ENCODE measurements at places on chromosomes 2 and 18.

DNA sequence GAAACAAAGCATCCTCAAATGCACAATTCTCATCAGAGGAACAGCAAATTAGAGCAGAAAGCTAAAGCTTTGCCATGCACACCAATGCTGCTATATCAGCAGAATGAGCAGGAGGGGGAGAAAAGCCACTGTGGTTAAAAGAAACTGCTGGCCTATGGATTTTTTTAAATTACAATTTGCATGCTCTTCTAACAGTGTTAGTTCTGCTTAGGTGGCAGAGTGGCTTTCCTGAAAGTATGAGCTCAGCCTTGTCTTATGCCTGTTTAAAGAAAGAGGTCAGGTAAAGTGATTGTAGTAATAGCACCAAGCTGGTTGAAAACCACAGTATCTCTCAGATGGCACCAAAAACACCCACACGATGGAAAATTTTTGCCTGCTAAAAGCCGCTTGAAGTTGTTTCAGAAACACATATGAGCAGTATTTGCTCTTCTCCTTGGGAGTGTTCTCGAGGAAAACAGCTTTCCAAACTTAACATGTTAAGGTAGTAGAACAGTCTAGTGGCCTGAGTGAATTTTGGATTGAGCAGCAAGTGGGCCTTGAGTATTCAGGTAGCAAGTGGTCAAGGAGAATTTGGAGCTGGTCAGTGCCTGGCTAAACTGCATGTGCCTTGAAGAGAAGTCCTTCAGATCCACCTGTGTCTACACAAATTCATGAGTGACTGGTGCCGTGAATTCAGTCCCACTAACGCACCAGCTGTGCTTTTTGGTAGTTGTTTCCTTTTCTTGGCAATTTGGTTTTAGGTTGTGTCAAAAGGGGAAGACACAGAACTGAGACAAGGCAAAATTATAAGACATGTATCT lies 19.6 kb upstream of the NDUFV2 start:
- no peak for DNase-seq

DNA sequence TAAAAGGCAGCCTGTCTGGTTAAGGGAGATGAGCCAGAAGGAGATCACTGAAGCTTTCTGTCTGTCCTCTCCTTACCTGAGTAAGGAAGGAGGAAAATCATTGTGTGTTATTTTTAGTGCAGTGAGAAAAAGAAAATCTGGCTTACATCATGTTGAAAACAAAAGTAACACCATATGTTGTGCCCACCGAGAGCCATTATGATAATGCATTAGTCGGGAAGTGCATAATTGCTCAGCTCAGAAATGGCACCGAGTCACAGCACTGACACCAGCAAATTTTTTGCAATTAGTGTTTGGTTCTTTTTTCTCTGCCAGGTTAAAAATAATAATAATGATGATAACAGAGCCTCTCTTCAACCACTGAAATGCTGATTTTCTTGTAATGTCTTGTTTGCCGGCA lies 46.6 kb downstream of the HNMT start:
- no peak for DNase-seq

GRCh38 chr18:67771271-67771670 lies 254.8 kb upstream of the DSEL start:
- DNase-seq: no peak

DNA sequence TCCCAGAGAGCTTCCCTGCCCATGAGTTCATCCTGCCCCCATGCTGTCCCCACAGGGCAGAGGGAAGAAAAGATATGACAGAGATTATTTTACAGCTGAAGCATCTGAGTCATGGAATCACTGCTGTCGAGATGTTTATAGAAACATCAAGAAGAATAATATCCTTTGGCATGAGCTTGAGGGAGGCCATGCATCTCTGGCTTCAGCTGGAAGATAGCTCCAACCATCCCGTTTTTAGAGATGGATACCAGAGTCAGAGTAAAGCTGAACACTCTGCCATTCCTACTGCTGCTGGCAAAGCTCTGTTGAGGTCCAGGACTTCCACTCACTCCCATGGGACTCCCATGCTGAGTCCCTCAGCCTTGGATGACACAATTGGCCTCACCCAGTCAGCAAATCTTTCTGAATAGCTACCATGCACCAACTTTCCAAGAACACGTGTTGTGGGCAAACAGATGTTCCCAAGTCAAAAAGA lies 167.8 kb downstream of the TTC32 start:
- no peak for DNase-seq

- no peak for DNase-seq
These were observed 72.7 kb upstream of the CTAGE1 start for GRCh38 chr18:22490429-22490846.

DNA sequence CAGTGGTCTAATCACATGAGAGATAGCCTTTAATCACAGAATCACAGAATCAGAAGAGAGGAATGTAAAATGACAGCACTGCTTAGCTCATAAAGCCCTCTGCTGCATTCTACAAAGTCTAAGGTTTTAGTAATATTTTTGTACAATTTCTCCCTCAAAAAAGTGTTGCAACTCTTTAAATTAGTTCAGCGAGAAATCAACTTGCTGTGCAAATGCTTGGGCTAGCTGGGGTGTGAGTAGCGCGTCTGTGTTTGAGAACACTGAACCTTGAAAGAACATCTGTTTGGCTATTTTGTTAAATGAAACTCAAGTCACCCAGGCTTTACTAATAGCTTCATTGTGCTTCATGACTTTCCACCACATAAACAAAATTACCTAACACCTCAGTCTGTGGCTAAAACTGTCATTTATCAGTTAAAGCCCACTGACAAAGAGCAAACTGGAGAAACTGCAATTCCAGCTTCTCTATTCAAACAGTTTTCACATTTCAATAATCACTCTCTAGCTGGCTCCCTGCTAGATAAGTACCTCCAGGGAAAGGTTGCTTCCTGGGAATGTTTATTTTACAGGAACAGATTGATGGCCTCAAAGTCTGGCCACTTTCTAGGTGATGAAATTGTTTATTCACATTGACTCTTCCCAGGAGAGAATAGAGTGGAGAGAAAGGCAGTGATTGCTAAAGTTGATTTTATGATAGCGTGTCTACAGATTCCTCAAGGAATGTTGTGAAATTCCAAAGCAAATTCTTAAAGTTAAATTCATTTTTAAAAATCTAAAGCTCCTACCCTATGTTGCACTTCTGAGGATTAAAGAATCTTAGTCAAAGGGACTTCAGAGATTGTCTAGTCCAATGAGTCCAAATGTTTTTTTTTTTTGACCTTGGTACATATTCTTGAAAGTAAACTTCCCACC lies 36.0 kb upstream of the STAT1 start:
- no peak for DNase-seq

DNA sequence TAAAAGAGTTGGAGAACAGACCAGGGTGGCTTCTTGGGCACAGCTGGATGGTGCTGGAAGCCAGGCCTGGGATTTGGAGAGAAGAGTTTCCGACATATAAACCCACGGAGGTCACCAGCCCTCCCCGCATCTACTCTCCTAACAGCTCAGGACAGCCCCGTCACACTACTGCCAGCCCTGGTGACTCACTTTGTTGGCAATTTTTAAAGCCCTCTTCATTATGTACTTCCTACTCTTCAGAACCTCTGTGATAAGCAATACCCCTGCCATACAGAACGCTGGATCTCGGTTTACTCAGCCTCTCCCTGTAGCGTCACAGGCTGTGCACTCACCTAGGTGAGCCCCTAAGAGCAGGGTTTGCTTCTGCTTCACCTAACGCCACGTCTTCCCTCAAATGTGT lies 48.1 kb downstream of the ID2 start:
- DNase-seq: no peak

- no peak for DNase-seq
These were observed 38.7 kb downstream of the SCG2 start for GRCh38 chr2:223563462-223563861.

DNA sequence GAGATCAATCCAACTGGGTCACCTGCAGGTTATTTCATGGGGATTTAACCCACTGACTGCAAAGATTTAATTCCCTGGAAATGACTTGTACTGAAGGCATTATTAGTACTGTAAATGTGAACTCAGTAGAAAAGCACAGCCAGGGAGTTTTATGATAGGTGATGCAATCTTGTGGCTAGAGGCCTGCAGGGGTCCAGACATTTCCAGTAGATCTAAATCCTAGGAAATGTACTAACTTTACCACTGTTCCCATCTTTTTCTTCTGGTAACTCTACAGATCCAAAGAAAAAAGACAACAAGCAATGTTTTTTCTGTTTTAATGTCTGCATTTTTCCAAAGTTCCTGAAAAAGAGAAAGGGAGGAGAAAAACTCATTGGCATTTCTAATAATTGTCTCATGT lies 500.1 kb downstream of the ARHGAP15 start:
- no peak for DNase-seq

- no peak for DNase-seq
These were observed 7.8 kb downstream of the MTHFD2 start for GRCh38 chr2:74206180-74206688.

DNA sequence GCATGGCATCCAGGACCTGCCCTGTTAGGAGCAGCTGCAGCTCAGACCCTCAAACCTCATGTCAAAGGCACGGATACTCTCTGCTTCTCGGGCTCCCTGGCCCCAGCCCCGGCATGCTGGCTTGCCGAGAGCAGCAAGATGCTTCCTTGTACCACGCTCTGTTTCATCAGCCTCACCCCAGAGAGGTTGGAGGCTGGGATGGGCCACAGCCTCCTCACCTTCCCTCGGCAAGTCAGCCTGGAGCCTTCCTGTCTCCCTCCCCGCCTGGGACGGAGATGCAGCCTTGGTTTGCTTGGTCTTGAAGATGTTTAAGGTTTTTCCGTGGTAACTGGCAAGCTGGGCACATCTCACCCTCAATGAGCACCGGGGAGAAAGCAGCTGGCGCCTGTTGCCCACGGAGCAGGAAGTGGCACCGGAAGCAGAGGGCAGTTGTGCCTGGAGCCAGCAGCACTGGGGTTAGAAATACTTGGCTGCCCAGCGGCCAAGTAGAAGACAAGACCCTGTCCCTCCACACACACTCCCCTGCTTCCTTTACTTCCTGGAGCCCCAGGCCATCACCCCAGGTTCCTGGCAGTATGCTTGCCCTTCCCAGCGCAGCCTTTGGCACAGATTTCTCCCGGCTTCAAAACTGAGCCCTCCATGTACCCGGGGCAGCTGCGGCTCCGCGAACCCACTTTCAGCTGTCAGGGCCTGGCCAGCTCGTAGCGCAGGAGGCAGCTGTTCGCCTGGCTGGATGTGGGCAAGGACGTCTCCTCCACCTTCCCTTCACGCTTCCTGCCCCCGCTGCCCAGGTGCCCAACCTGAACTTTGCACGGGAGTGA lies 17.4 kb downstream of the FBLN7 start:
- no peak for DNase-seq

DNA sequence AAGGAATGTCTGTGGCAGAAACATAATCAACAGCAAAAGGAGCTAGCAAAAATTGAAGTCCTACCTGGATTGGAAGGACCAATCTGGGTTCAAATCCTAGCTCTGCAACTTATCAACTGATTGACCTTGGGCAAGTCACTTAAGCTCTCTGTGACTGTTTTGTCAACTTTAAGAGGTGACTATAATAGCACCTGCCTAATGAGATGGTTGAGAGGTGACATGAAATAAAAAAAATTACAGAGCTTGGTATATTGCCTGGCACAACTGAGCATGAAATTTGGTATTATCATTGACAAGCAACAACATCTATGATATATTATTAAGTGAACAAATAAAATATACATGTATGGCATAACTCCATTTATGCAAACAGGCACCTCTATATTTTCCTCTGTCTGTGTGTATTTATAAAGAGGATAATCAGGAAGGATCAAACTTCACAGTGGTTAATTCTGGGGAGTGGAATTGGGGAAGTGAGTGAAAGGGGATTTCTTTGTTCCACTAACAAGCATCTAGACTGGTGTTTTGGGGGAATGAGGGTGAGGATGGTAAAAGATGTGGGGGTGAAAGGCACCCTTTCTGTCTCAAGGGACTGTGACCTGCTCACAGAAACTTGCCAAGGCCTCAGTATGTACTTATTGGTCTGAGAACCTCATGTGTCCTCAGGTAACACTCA lies 132.8 kb upstream of the SERTAD2 start:
- DNase-seq: no peak
